ENCODE measurements at places on chromosomes 6 and 20. TPM values are rescaled to one million over a fixed set of nuclear protein-coding genes. Genes with fewer than 3 reads are reported as not detected.

TMC2 gene
- not detected for total RNA-seq

- H3K4me1 ChIP-seq, result no peaks in the 10 kb centered on the region
- no peak overlapping the region for H3K4me3 ChIP-seq
- peaks cover 11% of the 10 kb centered on the region for H3K27me3 ChIP-seq
These were observed 571.5 kb upstream of the CDH4 start for GRCh38 chr20:60680554-60680953.

- no peak for DNase-seq
- no peaks in the 10 kb centered on the region for H3K4me1 ChIP-seq
- no peak overlapping the region for H3K27ac ChIP-seq
- H3K27me3 ChIP-seq, result no peaks in the 10 kb centered on the region
- no peak overlapping the region for H3K4me3 ChIP-seq
- H3K36me3 ChIP-seq, result no peaks in the 10 kb centered on the region
These were observed 262.8 kb upstream of the HS3ST5 start for GRCh38 chr6:114605656-114606055.

FILIP1 gene
- not detected for total RNA-seq

MMP24 gene
- not detected for total RNA-seq

DNA sequence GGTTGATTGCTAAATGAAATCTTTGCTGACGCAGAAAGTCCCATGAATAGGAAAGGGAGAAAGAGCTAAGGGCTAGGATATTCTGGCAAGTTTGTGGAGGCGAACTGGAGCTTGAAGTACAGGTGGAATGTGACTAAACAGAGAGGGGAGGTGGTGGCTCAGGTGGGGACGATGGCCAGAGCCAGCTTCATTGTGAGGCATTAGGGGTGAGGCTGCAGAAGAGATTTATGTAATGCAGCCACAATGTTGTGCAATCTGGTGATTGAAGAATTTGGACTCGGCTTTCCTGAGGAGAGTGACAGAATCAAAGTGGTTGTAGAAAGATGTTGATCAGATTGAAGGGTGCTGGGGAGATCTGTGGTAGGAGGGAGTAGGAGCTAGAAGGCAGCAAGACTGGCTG lies 42.9 kb upstream of the SPACA1 start:
- no peak for DNase-seq
- H3K4me3 ChIP-seq, result no peak overlapping the region
- H3K27ac ChIP-seq, result no peak overlapping the region

- peaks cover 16% of the 10 kb centered on the region for H3K4me1 ChIP-seq
- peak overlapping the region; percentile 75 for H3K27ac ChIP-seq
- H3K4me3 ChIP-seq, result peak overlapping the region; percentile 72
- DNase-seq, result no peak
These were observed 623 bp upstream of the MRPS26 start for GRCh38 chr20:3045042-3045815.

All from activated naive CD8-positive, alpha-beta T cell treated with anti-CD3 and anti-CD28 coated beads for 36 hours (primary cell).